ENCODE measurements at places on chromosomes 5 and 9.

DNA sequence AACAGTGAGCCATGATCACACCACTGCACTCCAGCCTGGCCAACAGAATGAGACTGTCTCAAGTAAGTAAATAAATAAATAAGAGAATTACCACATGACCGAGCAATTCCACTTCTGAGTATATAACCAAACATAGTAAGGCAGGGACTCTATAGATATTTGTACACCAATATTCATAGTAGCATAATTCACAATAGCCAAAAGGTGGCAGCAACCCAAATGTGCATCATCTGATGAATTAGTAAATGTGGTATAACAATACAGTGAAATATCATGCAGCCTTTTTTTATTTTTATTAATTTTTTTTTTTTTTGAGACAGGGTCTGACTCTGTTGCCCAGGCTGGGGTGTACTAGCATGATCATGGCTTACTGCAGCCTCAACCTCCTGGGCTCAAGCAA is 33.1 kb downstream of the ALDH7A1 start:
- DNase-seq = no peak

GRCh38 chr5:10539687-10539998 is 24.2 kb upstream of the ANKRD33B start:
- DNase-seq = no peak

DNA sequence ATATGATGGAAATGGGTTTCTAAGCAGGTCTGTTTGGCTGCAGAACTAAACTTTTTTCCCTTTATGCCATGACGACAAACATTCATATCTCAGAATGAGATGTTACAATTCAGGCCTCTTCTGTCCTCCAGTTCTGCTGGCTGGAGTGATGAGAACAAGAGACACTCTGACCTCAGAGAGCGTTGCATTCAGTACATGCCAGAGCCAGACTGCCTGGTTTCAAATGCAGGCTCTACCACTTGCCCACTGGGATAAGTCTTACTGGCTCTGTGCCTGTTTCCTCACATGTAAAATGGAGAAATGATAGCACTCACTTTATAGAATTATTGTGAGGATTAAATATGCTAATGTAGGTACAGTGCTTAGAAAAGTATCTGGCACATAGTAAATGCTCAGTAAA is 24.8 kb upstream of the TOMM5 start:
- DNase-seq = no peak

DNA sequence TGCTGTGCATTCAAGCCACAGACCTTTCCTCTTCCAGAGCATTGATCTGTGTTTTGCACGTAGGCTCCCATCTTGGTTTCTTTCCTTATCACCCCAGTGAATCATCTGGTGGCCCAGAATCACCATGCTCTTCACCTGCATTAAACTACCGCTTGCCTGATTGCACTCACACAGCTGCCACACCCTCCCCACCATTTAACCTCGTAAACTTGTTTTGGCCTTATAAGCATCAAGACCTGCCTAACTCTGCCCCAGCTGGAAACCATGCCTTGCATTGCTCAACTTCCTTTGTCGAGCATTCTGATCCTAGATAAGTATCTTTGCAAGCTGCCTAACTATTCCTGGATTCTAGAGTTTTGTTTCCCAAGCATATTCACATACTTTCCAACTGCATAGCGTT is 369.6 kb upstream of the SEMA6A start:
- DNase-seq = no peak

- DNase-seq = no peak
These were observed 142.6 kb downstream of the PBX3 start for GRCh38 chr9:125889476-125890419.

GRCh38 chr9:88920645-88921044 is 70.6 kb upstream of the S1PR3 start:
- no peak for DNase-seq

DNA sequence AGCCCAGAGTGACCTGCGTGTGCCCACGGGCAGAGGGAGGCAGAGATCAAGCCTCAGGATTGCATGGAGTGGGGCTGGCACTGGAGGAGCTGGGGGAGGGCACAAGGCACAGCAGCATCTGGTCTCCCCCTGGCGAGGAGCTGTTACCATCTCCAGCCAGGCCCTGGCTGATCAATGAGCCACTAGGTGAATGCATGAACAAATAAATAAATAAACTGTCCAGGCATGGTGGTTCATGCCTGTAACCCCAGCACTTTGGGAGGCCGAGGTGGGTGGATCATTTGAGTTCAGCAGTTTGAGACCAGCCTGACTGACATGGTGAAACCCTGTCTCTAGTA is 14.3 kb upstream of the PSMB7 start:
- DNase-seq = no peak

DNA sequence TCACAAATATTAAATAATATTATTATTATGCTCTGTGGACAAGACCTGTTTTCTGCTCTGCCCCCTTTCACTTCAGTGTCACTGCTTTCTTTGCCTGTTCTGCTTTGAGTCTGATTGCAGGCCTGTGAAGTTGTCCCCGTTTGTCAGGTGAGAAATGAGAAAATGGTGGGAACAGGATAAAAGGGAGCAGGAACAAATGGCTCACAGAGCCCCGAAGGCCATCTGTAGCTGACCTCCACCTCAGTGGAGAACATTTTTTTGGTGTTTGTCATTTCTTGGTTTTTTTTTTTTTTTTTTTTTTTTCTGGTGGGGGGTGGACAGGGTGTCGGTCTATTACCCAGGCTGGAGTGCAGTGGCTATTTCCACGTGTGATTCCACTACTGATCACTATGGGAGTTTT is 13.2 kb upstream of the S100Z start:
- peak; percentile 38 for DNase-seq

- DNase-seq = no peak
These were observed 65.0 kb downstream of the C9orf152 start for GRCh38 chr9:110142868-110143481.

- DNase-seq = no peak
These were observed 110.5 kb downstream of the MEGF10 start for GRCh38 chr5:127400946-127401670.

- no peak for DNase-seq
These were observed 11.3 kb upstream of the ACSL6 start for GRCh38 chr5:132022737-132023136.

DNA sequence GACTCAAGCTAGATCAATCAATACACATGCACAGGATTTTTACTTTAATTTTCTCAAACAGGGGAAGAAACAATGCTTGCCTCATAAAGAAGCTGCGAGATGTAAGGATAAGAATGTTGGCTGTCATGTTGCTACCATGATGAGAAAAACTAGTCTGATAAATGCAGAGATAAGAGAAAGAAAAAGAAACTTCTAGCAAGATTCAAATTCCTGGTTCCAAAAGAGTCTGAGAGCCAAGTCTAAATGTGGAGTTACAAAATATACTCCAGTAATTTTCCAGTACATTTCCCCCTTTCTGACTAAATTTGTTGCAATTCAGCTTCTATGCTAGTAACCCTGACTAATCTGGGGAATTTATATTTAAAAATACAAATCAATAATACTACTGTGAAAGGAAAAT is 10.4 kb upstream of the ANXA1 start:
- DNase-seq = no peak

- no peak for DNase-seq
These were observed 90.2 kb upstream of the SH3PXD2B start for GRCh38 chr5:172544371-172545095.

- no peak for DNase-seq
These were observed 4.2 kb downstream of the PRR7 start for GRCh38 chr5:177450667-177451424.

GRCh38 chr9:129595311-129595741 is 25.6 kb downstream of the C9orf50 start:
- DNase-seq = no peak

DNA sequence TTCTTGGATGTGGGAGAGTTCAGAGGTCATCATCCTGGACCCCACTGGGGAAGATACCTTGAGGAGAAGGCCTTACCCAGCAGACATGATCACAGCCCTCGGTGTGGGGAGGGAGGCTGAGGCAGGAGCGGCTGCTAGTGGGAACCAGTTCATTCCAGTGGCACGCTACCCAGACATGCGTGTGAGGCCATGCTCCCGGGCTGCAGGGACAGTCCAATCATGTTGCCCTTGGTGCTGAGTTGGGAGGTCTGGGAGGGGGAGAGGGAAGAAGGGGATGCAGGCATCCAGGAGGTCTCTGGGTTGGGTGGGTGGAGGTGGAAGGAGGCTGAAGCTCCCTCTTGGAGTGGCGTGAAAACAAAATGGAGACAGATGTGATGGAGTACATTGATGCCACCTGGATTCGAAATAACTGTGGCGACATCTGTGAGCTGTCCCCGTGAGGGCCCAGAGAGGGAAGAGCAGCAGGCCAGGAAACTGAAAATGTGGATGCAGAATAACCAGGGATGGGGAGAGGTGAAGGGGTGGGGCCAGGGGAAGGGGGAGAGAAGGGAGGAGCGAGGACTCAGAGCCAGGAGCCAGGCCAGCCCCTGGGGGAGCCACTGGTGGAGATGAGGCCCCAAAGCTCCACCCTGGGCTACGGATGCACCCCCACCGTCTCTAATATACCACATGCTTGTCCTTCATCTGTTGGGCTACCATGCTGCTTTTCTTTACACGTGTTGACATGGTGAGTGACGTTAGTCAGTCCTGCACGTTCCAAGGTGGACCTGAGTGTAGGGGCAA is 16.2 kb downstream of the NDUFS6 start:
- no peak for DNase-seq

DNA sequence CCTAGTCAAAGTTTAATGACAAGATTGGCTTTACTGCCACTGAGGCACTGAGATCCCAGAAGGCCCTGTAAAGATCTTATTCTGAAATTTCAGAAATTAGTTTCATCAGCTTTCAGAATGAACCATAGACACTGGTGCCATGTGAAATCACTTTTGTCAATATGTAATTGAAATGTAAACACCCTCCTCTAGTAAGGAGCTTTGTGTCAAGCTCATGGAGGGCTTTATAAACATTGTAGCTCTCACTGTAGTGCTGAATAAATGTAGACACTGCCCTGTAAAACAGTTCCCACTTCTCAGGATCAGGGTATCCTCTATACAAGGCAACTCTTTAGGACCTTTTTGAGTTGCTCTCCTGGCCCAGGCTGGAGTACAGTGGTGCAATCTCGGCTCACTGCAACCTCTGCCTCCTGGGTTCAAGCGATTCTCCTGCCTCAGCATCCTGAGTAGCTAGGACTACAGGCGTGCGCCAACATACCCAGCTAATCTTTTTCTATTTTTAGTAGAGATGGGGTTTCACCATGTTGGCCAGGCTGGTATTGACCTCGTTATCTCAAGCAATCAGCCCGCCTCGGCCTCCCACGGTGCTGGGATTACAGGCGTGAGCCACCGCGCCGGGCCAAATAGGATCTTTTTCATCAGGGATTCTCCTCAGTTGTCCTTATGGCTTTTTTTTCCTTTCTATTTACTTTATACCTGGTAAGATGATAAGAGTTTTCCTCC is 1823.9 kb upstream of the CDH9 start:
- DNase-seq = no peak

DNA sequence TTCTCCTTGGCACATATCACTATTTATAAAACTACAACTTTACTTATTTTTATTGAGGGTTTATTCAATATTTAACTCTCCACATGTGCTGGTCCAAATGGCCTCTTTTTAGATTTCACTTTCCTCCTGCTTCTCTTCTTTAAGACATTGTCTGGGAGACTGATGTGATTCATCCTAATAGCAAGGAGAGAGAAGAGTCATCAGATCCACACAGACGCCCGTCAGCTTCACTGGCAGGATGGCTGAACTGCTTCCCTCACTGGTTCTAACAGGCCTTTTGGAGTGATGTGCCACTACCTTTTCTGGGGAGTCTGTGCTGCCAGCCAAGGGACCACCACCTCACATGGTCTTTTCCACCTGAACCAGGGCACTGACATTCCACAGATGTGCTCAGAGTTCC is 16.5 kb upstream of the ROR2 start:
- DNase-seq = no peak

DNA sequence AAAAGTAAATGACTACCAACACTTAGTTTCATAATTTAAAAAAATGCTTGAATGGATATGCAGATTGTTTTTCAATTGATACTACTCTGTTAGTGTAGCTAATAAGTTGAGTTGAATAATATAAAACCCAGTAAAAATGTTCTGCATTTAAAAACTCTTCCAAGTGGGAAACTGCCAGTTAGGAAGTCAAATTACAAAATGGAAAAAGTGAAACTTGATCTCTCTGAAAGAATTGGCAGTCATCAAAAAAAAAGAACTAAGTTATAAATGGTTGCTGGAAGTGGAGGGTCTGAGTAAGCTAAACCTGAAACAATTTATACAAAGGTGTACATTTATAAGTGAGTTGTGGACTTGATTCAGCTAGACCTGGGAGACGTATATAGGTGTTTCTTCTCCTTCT is 52.4 kb downstream of the VCAN start:
- no peak for DNase-seq

- DNase-seq = no peak
These were observed 39.3 kb upstream of the CDC42SE2 start for GRCh38 chr5:131224387-131225201.

DNA sequence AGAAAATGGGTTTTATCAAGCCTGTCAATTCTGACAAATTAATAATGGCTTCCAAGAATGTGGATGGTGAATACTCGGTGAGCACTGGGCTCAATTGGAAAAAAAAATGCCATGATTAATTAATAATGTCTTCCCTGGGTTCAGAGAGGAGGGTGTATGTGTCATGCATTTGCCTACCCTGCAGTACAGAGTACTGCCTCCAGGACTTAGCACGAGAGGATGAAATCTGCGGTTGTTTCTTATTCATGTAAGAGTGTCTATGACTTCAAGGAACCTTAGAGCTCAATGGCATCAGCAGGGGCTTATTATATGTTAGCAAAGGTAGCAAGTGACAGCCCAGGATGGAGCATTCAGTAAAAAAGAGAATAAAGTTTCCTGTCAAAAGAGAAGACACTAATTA is 132.7 kb downstream of the GRIA1 start:
- DNase-seq = no peak

DNA sequence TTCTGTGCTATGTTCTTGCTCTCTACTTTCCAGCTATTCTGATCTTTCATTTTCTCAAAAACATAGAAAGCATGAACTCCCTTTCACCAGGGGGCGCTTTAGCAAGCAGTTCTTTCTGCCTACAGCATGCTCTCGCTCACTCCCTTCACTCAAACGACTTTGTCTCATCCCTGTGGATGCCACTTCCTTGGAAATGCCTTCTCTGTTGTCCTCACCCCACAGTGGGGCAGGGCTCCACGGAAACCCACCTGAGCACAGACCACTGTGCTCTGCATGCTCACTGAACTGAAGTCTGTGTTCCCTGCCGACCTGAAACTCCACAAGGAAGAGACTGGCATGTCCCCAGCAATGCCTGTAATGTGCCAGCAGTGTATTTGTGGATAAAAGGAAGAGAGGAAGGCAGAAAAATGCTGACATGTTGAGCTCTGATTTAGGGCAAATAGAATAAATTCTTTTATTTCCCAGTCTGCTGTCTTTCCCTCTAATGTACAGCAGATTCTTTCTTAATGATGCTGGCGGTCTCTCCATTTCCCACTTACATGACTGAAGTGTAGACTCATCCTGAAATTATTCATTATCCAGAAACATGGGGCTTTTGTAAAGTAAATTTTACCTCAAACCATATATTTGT is 4.9 kb upstream of the ROR2 start:
- DNase-seq = peak; percentile 72

- no peak for DNase-seq
These were observed 364.1 kb upstream of the CCNH start for GRCh38 chr5:87776785-87777184.

Data from SJSA1 (cell line).